ENCODE measurements at places on chromosomes 13 and 19. TPM values are rescaled to one million over a fixed set of nuclear protein-coding genes. Genes with fewer than 3 reads are reported as not detected.

DNA sequence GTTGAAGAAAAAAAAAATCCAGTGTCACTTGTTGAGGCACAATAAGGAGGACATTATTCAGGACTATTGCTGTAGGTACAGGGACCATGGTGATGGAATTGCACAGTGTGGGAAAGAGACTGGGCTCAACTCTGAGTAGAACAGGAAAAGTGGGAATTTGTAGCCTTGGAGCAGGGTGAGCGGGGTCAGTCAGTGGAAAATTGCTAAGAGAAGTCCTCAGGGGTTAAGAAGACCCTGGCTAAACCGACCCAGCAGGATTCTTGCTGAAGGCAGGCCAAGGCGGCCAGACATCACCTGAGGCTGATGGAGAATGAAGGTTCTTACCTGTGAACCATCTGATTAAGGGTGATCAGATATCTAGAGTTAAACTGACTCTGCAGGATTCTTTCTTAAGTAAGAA, 12.5 kb downstream of the LAIR2 start:
- no peaks in the 10 kb centered on the region for H3K27me3 ChIP-seq
- no peak overlapping the region for H3K4me3 ChIP-seq
- H3K4me1 ChIP-seq = no peaks in the 10 kb centered on the region
- no peak overlapping the region for H3K27ac ChIP-seq
- no peaks in the 10 kb centered on the region for H3K36me3 ChIP-seq

DNA sequence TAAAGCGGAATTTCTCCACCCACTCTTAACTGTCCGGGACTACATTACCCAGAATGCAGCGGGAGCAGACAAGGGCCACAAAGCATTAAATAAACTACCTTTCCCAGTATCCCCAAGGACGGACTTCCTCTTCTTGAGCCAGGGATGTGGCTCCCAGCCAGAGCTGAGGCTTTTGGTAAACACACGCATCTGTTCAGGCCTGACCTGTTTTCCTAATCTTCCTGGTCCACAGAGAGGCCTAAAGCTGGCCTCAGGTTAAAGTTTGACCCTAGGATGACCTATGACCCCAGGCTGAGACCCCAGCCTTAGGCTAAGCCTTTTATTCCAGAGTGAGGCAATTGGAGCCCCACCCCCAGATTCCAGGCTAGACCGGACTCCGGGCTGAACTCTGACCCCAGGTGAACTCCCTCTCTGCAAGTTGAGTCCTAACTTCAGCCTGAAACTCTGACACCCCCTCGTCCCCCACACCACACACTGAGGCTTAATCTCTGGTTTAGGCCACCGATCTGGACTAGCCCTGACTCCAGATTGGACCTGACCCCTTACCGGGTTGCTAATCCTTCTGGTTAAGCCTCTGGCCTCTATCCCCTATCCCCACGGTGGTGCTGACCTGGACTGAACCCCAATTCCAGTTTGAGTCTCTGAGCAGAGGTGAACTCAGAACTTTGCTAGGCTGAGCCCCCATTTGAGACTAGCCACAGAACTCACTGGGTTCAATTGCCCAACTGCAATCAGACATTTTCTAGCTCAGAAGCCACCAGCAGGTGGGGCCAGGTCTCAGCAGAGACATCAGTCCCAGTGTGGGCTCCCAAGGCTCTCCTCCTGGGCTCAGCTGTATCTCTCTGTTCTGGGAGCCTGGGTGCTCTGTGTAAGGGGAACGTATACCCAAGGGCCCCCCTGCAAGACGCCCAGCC, 750 bp upstream of the GPR108 start:
- H3K27ac ChIP-seq = peak overlapping the region; percentile 98

GRCh38 chr13:53105890-53106289, 77.3 kb downstream of the OLFM4 start:
- no peak overlapping the region for H3K4me3 ChIP-seq
- peaks cover 48% of the 10 kb centered on the region for H3K4me1 ChIP-seq
- H3K27ac ChIP-seq = peak overlapping the region; percentile 83
- no peaks in the 10 kb centered on the region for H3K27me3 ChIP-seq
- no peak for DNase-seq
- H3K36me3 ChIP-seq = no peaks in the 10 kb centered on the region

- H3K27me3 ChIP-seq = no peaks in the 10 kb centered on the region
- peak; percentile 70 for DNase-seq
- peak within 1 kb of the TSS; percentile 67 for H3K4me3 ChIP-seq
- H3K27ac ChIP-seq = peak within 1 kb of the TSS; percentile 81
Observed at GRCh38 chr19:55283548-55284377, at the start of gene BRSK1. Gene BRSK1, plus strand, starts transcription at chr19:55283997. Its CDS starts 446 bp downstream, at chr19:55284443.

GRCh38 chr19:31350693-31351055, 1.4 kb upstream of the TSHZ3 start:
- peak; percentile 43 for DNase-seq
- peaks cover 4% of the 10 kb centered on the region for H3K36me3 ChIP-seq
- peaks cover 57% of the 10 kb centered on the region for H3K27me3 ChIP-seq
- H3K4me3 ChIP-seq = peak overlapping the region; percentile 87

DNA sequence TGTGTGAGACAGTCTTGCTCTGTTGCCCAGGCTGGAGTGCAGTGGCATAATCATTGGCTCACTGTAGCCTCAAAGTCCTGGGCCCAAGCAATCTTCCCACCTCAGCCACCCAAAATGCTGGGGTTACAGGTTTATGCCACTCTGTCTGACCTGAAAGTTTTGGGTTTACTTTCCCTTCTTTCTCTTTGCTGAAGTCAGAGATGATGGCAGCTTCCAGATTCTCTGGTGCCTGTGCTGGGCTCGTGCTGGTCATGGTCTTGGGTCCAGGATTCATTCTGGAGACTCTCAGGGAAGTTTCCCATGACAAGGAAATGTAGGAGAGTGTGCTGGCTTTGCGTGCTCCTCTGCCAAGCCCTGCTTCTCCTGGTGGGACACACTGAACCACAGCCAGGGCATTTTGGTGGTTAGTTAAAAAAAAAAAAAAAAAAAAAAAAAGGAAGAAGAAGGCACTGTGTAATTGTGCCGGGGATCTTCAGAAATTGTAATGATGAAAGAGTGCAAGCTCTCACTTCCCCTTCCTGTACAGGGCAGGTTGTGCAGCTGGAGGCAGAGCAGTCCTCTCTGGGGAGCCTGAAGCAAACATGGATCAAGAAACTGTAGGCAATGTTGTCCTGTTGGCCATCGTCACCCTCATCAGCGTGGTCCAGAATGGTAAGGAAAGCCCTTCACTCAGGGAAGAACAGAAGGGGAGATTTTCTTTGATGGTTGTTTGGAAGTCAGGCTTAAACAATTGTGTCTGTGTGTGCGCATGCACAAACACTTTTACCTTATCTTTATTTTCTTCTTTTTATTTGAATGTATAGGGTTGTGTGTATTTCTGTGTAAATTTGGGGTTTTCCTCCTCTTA, at the start of gene ALOX5AP:
Gene ALOX5AP (plus strand): TSS at position 519 of the 847 bp plus-strand sequence. CDS start 63 bp downstream, at position 582.
- peaks cover 27% of the 10 kb centered on the region for H3K4me1 ChIP-seq
- DNase-seq = no peak
- H3K36me3 ChIP-seq = no peaks in the 10 kb centered on the region
- peaks cover 27% of the 10 kb centered on the region for H3K27me3 ChIP-seq
- H3K27ac ChIP-seq = peak within 1 kb of the TSS; percentile 13
- no peak within 1 kb of the TSS for H3K4me3 ChIP-seq

- H3K4me3 ChIP-seq = no peak overlapping the region
- peaks cover 83% of the 10 kb centered on the region for H3K27me3 ChIP-seq
- no peak overlapping the region for H3K27ac ChIP-seq
- H3K4me1 ChIP-seq = peaks cover 3% of the 10 kb centered on the region
Observed at GRCh38 chr13:28819735-28820098, 422 bp upstream of the MTUS2 start.

The MADCAM1 gene
- 1.1 TPM for total RNA-seq

- H3K4me1 ChIP-seq = peaks cover 29% of the 10 kb centered on the region
- DNase-seq = no peak
- H3K4me3 ChIP-seq = no peak overlapping the region
- H3K27ac ChIP-seq = peak overlapping the region; percentile 77
- H3K27me3 ChIP-seq = no peaks in the 10 kb centered on the region
- peaks cover 42% of the 10 kb centered on the region for H3K36me3 ChIP-seq
Observed at GRCh38 chr13:33111414-33112110, 95.3 kb downstream of the KL start.

DNA sequence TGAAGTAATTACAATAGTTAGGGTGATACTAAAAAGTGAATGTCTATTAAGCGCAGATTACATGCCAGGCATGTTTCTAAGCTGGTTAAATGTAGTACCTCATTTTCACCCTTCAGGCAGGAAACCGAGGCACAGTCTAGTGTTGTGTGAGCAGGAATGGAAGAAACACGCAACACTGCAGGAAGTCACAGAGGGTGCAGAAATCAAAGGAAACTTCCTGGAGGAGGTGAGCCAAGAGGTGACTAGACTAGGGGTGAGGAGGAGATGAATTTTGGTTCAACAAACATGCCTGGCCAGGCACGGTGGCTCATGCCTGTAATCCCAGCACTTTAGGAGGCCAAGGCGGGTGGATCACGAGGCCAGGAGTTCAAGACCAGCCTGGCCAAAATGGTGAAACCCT, 41.8 kb downstream of the ZNF473 start:
- no peaks in the 10 kb centered on the region for H3K36me3 ChIP-seq
- H3K27ac ChIP-seq = no peak overlapping the region
- H3K27me3 ChIP-seq = no peaks in the 10 kb centered on the region
- H3K4me3 ChIP-seq = no peak overlapping the region

The TNFSF11 gene
- not detected for total RNA-seq

GRCh38 chr13:77514336-77514726, 21.2 kb upstream of the SCEL start:
- no peak overlapping the region for H3K27ac ChIP-seq
- H3K27me3 ChIP-seq = no peaks in the 10 kb centered on the region
- no peak for DNase-seq
- no peak overlapping the region for H3K4me3 ChIP-seq

The RASIP1 gene
- 2.1 TPM for total RNA-seq

- no peaks in the 10 kb centered on the region for H3K27me3 ChIP-seq
- H3K4me3 ChIP-seq = no peak overlapping the region
- no peak overlapping the region for H3K27ac ChIP-seq
- DNase-seq = no peak
- no peaks in the 10 kb centered on the region for H3K4me1 ChIP-seq
- H3K36me3 ChIP-seq = peaks cover 4% of the 10 kb centered on the region
Observed at GRCh38 chr13:41780715-41781706, 179.9 kb downstream of the VWA8 start.

- DNase-seq = no peak
- no peaks in the 10 kb centered on the region for H3K36me3 ChIP-seq
- no peak overlapping the region for H3K27ac ChIP-seq
- no peaks in the 10 kb centered on the region for H3K27me3 ChIP-seq
Observed at GRCh38 chr13:73662833-73663232, 471.4 kb downstream of the KLF12 start.

DNA sequence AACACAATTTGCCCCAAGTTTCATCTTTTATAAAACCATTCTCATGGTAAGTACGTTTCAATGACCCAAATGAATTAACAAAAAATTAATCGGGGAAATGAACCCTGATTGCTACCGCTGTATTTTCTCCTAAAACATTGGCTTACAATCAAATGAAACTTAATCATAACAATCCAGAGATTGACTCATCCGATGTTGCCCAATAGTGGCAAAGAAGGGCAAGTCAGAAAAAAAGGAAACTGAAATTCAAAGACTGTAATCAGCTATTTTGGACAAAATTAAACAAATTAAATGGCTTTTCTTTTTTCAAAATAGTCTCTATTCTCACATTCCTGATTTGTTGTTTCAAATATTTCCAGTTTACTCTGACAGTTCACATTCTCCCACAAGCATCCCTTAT, 3.9 kb upstream of the ACOD1 start:
- no peak overlapping the region for H3K27ac ChIP-seq
- no peak overlapping the region for H3K4me3 ChIP-seq
- H3K36me3 ChIP-seq = no peaks in the 10 kb centered on the region
- peaks cover 3% of the 10 kb centered on the region for H3K4me1 ChIP-seq
- DNase-seq = no peak

The NCCRP1 gene
- total RNA-seq = 14.8 TPM

- DNase-seq = no peak
- H3K36me3 ChIP-seq = peaks cover 3% of the 10 kb centered on the region
- H3K27me3 ChIP-seq = no peaks in the 10 kb centered on the region
- no peak overlapping the region for H3K27ac ChIP-seq
- H3K4me3 ChIP-seq = no peak overlapping the region
Observed at GRCh38 chr13:64912141-64912540, 2318.0 kb downstream of the PCDH9 start.

DNA sequence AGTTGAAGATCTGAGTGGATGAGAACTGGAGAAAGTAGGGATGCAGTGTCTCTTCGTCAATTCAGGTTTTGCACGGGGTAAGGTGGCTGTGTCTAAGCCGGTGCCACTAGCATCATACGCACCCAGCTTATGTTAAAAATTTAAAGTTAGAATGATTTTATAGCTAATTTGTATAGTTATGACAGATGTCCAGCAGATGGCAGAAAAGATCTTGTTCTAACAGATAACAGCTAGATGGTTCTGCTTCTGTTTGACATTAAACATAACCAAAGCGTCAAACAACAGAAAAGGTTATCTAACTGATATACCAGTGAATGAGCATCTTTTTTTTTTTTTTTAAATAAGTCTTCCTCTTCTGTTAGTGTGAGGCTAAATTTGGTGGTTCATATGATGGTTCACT, 18.8 kb upstream of the EDDM13 start:
- peaks cover 3% of the 10 kb centered on the region for H3K36me3 ChIP-seq
- no peak overlapping the region for H3K27ac ChIP-seq
- DNase-seq = no peak
- no peaks in the 10 kb centered on the region for H3K4me1 ChIP-seq

DNA sequence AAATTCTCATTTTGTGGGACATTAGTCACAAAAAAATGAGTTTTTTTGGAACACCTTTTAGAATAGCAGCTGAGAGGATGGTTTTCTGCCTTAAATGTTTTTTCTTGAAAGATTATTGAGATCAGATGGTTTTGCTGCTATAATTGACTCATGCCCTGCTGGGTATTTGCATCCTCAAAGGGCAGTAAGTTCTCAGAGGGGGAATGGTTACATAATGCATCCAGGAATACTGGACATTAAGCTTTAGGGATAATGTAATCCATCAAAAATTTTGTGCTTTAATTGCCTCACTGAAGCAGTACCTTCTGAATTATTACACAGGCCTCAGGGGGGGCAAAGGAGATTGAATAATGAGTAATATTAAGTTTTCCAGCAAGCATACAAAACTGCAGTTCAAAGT, 866.3 kb upstream of the SPRY2 start:
- peaks cover 47% of the 10 kb centered on the region for H3K4me1 ChIP-seq
- H3K27ac ChIP-seq = no peak overlapping the region
- no peak for DNase-seq
- H3K27me3 ChIP-seq = no peaks in the 10 kb centered on the region

The C19orf73 gene
- total RNA-seq = 0.94 TPM

The ZNF471 gene
- total RNA-seq = not detected

- no peaks in the 10 kb centered on the region for H3K36me3 ChIP-seq
- DNase-seq = no peak
- peaks cover 96% of the 10 kb centered on the region for H3K27me3 ChIP-seq
Observed at GRCh38 chr19:50820086-50820485, 3.5 kb downstream of the KLK1 start.

DNA sequence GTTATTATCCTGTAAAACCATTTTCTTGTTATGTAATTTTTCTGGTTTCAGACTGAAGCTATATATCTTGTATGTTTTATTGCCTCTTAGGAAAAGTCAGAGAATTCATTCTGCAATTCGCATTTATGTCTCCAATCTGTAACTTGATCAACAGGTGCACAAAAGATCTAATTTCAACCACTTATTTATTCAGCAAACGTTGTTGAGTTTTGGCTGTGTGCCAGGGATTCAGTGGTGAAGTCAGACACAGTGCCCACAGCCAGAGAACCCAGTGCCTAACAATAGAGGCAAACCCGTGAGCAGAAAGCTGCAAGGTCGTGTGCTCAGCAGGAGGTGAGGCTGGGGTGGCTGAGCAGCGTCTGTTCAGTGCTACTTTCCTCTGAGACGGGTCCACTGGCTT, 119.5 kb upstream of the MCF2L start:
- no peak overlapping the region for H3K27ac ChIP-seq
- no peak overlapping the region for H3K4me3 ChIP-seq
- H3K4me1 ChIP-seq = peaks cover 5% of the 10 kb centered on the region

Measured in mesothelial cell of epicardium (in vitro differentiated cells).